ENCODE measurements at places on chromosomes 3 and 15.

- DNase-seq: peak; percentile 35
These were observed 72.3 kb downstream of the TAMM41 start for GRCh38 chr3:11774296-11774877.

DNA sequence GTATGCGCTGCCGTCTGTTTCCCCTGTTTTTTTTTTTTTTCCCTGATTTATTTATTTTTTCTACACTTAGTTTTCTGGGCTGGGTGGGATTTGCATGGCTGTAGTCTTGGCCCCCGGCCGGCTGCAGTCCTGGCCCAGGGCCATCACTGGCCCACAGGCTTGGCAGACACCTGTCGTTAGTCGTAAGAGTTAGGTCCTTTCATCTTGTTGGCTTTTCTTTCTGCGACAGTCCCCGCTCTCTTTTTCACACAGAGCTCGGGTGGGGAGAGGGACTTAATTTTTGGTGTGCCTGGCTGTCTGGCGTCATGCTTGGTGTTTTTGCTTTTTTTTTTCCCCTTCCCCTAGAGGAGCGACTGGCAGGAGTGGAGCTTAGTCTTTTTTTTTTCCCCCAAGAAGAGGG is 183.4 kb downstream of the KLF13 start:
- DNase-seq: no peak

GRCh38 chr3:161038725-161039124 is 66.4 kb downstream of the B3GALNT1 start:
- DNase-seq: no peak

GRCh38 chr3:131390331-131390730 is 8.8 kb downstream of the NUDT16 start:
- no peak for DNase-seq

DNA sequence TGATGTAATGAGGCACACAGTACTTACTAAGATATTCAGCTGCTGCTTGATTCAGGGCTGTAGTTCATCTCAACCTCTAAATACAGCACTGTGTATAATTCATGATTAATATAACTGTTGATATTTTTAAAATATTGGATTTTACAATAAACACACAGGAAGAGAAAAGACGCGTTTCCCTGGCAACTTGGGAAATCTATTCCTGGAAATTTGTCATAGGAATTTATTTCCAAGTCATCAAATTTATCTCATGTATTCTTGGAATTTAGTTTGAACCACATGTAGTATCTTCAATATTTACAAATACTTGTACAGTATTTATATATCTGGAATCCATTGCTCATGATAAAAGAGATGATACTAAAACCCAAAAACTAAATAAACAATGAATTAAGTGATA is 30.6 kb downstream of the EPHA3 start:
- no peak for DNase-seq

- no peak for DNase-seq
These were observed 8.3 kb downstream of the ANXA2 start for GRCh38 chr15:60389261-60390077.

GRCh38 chr3:97698691-97699090 is 65.9 kb upstream of the ARL6 start:
- no peak for DNase-seq

DNA sequence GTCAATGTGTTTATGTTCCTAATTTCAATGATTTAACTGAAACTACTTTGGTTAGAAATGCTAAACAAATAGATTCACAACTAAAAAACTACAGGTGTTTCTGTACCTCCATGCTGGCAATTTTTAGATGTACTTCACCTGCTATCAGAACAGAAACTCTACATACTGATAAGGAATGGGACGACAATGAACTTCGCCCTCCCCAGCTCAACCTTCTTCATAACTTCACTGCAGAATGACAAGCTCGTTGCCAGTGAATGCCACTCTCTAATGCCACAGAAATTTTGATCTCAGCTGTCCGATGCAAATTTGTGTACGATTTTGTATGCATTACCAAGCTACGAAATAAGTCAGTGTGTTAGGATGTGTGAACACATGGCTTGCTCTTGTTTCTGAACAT is 133.4 kb downstream of the FOXP1 start:
- no peak for DNase-seq

GRCh38 chr3:165211721-165212120 is 15.5 kb upstream of the SLITRK3 start:
- no peak for DNase-seq

Data from KBM-7 (cell line).